ENCODE measurements at places on chromosomes 12 and 14.

- DNase-seq = no peak
Observed at GRCh38 chr12:10122689-10123088, 7.3 kb downstream of the CLEC7A start.

DNA sequence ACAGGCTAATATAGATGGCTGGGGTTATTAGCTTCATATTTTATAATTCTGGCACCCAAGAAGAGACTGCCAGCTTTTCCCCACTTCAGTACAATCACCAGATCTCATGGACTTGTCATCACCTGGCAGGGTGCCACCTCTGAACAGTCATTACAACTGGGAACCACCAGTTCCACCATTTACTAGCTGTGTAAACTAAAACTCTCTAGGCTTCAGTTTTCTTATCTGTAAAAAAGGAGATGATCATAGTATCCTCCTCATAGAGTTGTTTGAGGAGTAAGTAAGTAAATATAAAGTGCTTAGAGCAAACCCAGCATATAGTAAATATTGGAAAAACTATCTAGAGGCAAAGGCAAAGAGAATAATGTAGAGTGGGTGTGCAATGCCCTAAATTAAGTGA is 19.3 kb downstream of the CPNE8 start:
- no peak for DNase-seq

DNA sequence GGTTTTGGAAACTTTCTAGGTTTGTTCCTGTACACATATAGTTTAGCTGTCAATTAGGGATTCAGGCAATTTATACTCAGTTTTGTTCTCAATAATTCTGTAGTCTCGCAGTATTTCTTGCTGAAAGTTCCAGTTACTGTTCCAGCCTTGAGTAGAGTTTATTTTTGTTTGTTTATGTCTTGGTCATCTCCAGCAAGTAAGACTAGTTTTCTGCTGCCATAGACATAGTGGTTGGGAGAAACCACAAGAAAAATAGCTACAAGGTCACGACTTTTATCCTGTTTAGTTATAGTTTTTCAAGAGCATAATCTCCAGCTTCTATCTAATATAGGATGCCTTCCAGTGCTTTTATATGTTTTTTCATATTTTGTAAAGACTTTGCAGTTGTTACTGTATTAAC is 99.6 kb upstream of the FOXG1 start:
- DNase-seq = no peak

DNA sequence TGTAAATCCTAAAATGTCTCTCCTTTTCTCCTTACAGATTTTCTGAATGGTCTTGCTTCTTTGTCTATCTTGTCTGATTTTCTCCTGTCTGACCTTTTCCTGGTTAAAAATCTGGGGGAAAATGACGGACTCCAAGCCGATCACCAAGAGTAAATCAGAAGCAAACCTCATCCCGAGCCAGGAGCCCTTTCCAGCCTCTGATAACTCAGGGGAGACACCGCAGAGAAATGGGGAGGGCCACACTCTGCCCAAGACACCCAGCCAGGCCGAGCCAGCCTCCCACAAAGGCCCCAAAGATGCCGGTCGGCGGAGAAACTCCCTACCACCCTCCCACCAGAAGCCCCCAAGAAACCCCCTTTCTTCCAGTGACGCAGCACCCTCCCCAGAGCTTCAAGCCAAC is 23.0 kb downstream of the ACACB start:
- no peak for DNase-seq

DNA sequence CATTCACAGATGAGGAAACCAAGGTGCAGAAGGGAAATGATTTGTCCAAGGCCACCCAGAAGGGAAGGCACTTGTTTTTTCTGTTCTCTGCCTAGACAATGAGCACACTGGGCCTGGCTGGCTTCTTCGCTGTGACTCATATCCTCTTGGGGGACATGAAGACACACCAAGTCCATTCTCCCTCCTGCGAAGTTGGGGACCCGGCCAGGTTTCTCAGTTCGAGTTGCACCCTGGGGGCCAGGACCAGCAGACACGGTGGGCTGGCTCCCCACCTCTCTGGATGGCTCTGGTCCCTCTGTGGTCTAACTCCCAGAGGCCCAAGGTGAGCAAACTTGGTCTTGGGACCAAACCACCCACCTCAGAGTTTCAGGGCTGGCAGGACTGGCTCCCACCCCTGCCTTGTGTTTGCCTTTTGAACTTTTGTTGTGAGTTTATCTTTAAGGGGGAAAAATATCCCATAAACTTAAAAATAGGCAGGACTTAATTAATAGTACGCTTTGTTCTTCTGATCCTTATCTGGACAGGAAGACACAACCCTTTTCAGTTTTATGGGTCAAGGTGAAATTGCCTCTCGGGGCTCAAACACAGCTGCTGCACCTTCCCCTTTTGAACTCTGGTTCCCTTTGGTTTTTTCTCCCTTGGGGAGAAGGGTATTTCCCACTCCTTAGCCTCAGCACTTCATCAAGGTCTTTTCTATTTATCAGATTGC is 9.0 kb upstream of the MLEC start:
- DNase-seq = no peak

GRCh38 chr14:89603938-89604480 is 187.0 kb upstream of the FOXN3 start:
- DNase-seq = no peak

DNA sequence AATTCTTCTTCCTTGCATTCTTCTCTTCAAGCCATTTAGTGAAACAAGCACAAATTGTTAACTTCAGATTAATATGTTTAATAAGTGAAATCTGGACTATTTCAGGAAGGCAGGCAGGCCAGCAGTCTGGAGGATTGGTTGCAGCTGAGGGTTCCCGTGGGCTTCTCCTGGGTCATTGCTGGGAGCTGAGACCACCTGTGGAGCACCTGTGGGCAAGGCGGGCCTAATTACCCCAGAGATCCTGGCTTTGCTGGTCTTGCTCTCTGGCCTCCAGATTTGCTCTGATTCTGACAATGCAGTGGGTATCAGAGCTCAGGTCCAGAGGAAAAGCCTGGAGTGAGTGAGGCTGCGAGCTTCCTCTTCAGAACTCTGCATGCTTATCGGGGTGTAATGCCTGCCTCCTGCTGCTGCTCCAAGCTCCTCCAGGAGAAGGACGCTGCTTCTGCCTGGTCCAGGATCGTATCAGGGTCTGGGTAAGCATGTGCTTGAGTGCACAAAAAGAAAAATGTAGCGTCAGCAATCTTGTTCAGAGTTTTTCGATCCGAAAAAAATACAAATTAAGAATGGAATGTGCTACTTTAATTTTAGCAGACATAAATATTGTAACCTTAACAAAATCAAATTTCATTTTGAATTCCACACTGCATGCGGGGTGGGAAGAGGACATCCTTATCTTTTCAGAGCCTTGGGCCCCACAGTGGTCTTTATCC is 93.8 kb downstream of the TMEM30B start:
- DNase-seq = no peak

All from activated gamma-delta T cell (primary cell).